ENCODE measurements at places on chromosomes 6 and 20.

DNA sequence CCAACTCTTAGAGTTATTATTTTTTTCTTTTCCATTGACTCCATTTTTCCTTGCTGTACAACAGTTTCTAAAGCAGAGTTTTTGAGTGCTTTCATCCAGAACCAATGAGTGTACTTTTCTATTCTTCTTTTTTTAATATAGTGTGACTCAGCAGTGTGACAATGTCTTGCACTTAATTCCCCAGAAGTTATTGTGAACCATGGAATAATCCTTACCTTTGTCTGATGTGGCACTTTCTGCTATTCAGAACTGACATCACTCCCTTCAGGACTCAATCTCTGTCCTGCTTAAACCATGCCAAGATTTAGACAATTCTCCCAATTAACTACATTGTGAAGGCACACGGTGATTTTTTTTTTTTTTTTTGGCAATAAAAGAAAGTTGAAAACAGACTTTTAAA, 41.5 kb downstream of the GRIK2 start:
- DNase-seq, result no peak

DNA sequence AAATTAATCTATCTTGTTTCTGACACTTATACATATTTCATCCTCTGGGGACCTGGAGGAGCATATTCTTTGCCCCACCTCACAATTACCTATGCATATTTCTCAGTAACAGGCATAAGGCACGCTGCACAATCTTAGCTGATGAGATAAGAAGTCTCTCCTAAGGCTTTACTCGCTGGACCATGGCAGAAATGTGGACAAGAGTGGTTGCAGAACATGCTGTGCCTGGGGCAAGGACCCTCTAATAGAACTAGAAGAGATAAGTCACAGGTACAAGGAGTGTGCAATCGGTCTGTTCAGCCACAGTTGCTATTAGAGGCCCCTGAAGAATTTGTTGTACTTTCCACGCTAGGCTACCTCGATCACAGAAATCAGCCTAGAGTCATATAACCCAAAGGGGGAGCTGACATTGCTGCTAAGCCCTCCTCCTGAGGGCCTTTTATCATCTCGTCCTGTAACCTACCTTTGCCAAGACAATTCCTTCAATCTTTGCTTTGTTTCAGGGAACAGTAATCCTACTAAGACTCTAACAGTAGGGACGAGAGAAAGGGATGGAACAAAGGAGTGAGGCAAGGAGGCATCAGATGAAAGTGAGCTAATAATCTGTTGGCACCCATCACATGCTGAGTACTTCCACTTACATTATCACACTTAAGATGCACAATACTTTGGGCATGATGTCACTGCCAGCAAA, 16.1 kb upstream of the DEFB129 start:
- no peak for DNase-seq

GRCh38 chr6:7112741-7113313, 5.1 kb downstream of the RREB1 start:
- DNase-seq, result peak; percentile 31

- DNase-seq, result no peak
Observed at GRCh38 chr20:57250607-57251343, 15.7 kb downstream of the BMP7 start.

DNA sequence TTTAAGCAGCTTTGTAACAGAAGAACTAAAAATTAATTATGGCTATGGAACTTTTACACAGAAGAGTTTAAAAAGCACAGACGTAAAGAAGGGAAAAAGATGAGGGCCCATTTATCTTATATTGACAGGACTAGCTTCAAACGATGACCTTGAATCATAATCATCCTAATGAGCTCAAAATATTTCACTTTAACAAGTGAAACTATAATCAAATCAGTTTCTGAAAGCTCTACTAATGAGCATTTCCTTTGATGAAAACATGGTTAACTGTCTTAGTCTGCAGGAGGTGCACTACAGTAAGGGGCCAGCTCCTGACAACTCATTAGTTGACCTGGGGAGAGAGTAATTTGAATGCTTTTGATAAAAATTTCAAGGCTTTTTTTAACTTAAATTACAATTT, 228.0 kb upstream of the DEFB112 start:
- DNase-seq, result no peak

- no peak for DNase-seq
Observed at GRCh38 chr6:43689421-43689820, 1.8 kb upstream of the MRPS18A start.

GRCh38 chr6:2385471-2385983, 140.1 kb upstream of the GMDS start:
- no peak for DNase-seq

DNA sequence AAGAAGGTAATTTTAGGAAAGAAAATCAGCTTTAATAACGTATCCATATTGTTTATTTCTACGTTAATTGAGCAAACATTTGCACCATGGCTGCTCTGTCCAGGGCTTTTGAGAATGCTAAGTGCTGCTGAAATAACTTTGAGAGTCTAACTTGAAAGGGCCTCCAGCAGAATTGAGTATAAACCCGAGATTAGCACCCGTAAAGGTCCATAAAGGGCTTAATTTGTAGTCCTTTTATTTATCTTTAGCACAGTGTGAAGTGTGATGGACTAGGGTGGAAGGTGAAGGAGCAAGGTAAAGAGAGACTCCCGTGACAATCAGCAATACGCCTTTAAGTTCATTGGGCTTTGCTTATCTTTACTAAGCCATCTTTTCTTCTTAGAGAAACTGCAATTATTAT, 77.7 kb upstream of the SUPT3H start:
- DNase-seq, result no peak

- DNase-seq, result no peak
Observed at GRCh38 chr6:20918868-20919267, 384.6 kb downstream of the CDKAL1 start.

DNA sequence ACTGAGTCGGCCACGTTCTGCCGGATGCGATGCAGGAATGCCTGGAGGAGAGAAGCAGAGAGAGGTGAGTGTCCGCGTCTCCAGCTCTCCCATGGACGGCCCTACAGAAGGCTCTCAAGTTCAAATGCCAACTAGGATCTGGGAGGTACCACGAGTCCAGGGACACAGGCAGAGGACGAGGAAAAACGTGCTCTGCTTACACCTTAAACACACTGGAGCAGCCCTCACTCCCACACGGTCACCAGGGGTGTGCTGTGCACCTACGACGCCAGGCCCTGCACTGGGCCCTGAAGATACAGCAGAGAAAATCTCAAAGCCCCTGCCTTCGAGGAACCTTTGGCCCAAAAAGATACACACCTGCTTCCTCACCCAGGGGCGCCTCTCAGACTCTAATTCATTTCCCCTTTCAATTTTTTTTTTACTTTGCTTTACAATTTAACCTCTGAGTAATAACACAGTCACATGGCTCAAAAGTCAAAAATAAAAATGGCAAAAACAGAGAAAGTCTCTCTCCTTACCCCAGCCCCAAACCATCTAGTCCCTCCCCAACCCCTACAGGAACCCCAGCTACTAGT, 79.9 kb downstream of the PREX1 start:
- DNase-seq, result no peak

DNA sequence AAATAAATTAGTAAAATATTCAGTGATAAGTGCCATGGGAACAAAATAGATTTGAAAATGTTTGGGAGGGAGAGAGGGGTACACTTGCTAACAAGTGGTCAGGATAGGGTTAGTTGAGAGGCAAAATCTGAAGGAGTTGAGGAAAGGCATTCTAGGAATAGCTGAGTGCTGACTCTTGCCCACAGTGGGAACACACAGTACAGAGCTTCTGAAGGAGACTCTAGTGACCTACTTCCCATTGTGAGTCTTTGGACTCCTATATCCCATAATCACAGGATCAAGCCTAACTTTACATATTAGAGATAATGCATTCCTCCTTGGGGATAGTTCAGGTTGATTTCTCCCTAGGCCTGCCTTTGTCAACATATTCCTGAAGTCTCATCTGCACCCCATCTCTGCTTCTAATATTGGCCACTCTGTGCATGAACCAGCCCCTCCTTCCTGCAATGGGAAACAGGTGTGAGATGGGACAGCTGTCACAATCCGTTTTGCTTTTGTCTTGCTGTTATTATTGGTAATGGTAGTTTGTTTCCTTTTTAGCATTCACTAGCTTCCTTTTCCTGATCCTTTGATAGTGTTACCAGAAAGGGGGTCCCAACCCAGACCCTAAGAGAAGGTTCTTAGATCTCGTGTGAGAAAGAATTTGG, 2.6 kb upstream of the TRIM38 start:
- DNase-seq, result no peak

GRCh38 chr20:56348305-56348693, 10.5 kb upstream of the FAM210B start:
- peak; percentile 55 for DNase-seq

DNA sequence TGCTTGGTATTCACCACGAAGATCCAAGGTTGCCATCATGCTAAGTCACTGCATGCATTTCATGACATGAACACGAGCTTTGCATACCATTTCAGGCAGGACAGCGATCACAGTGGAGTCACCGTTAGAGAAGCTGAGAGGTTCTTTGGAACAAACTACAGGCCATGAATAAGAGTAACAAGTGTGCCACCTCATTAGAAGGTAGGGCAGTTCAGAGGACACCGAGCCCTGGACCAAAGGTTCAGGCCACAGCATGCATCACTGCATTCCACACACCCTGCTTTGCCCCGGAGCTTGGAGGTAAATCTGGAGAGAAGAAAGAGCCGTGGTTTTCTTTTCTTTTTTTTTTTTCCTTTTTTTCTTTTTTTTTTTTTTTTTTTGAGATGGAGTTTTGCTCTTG, 66.9 kb upstream of the CDH4 start:
- no peak for DNase-seq

DNA sequence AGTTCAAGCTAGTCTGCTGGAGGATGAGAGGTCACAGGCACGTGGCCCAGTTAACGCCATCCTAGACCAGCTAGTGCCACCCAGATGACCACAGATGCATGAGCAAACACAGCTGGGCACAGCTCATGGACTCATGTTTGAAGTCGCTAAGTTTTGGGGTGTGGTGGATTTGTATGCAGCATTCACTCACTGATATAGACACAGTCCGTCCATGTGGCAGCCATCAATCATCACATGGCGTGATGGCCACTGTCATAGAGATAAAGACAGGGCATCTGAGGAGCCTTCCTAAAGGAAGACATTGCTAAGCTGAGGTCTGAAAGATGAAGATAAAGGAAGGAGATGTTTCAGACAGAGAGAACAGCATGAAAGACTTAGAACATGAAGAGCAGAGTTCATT, 154.4 kb upstream of the JAG1 start:
- no peak for DNase-seq

- DNase-seq, result no peak
Observed at GRCh38 chr6:7673063-7673536, 52.8 kb upstream of the BMP6 start.

DNA sequence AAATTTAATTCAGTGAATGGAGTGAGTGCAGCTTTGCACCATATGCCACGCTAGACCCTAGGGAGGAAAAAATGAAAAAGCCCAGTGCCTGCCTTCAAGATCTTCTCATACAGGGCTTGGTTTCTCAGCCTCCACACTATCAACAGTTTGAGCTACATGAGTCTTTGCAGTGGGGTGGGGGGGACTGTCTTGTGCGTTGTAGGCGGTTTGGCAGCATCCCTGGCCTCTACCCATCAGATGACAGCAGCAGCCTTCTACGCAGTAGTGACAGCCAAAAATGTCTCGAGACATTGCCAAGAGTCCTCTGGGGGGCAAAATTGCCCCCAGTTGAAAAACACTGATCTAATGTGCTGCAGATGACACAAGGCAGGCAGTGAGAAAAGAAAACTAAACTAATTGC, 6.2 kb downstream of the CDH22 start:
- no peak for DNase-seq

DNA sequence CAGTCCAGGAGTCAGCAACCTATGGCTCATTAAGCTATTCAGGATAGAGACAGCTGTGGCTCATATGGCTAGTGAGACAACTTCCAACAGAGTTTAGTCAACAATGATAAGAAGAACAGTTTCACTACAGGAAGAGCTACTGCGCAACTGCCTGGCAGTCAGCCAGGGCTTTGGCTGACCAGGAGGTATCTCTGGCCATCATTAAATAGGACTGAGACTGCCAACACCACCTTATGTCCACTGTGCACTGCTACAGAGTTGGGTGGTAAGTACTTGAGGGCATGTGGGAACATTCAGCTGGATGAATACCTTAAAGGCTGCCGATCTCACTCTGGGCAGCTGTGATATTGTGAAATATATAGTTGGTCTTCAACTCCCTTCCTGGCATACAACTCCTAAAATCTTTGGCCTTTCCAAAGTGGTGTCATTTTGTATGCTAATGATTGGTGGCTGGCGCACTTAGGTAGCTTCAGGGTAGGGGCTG, 52.2 kb upstream of the FAM83C start:
- peak; percentile 31 for DNase-seq

GRCh38 chr6:52910091-52910490, 593 bp upstream of the GSTA3 start:
- no peak for DNase-seq

- DNase-seq, result no peak
Observed at GRCh38 chr20:5526516-5526915, 209.8 kb upstream of the PROKR2 start.

DNA sequence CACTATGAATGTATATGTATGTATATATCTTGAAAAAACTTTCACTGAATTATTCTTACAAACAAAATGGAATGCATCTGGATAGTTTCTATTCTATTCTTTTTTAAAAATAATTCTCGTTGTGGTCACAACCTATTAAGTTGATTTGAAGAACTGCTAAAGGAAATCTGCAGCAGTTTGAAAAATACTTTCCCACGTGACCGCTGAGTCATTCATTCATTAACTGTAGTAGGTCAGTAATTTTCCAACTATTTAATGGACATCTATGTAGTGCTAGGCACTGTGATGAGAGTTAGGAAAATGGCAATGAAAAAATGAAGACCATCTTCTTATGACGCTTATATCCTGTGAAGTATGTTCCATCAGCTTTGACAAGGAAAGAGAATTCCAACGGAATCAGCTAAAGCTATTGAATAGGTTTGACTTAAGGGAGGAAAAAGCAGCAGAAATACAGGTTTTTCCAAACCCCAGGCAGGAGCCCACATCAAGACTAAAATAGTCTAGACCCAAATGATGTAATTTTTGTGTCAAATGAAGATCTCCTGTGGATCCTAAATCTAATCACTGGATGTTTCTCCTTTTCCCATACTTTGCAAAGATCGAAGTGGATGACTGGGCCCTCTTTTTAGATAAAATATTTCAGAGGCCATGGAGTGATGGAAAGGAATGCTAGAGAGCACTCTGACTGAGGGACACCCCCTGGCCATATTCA, 4.1 kb upstream of the EFHC1 start:
- no peak for DNase-seq

Measured in prostate gland (tissue), 2 donors.